ENCODE measurements at places on chromosomes 6 and 20.

DNA sequence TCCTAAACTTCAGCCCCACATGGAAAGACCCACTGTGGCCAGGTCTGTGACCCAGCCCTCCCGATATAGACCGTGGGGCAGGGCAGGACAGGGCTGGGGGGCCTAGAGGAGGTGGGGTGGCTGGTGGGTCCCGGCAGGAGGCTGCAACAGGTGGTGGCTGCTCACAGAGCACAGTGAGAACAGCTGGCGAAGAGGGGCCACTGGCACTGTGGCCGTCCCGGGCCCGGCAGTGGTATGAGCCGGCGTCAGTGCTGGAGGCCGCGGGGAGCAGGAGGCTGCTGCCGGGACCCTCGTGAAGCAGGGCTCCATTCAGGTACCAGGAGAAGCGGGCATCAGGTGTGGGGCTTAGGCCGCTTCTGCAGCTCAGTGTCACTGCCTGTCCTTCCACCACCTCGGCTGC is 13.4 kb downstream of the SIGLEC1 start:
- DNase-seq, result no peak

GRCh38 chr20:12316794-12317193 is 399.1 kb downstream of the BTBD3 start:
- no peak for DNase-seq

DNA sequence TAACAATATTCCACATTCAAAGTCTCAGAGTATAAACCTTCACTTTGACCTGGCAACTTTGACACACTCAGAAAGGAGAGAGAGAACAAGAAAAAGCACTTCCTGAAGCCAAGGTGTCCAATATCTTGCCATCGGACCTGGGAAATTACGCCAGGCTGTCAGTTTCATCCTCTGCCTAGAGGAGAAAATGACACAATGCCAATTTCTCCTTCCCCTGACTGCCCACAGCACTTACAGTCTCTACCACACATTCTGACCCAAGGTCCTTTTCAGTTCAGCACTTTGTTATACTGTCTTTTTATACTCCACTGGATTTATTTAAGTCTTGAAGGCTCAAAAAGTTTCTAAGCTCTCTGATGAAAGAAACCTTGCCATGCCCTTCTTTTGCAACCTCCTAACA is 250.4 kb downstream of the GMPR start:
- DNase-seq, result no peak

DNA sequence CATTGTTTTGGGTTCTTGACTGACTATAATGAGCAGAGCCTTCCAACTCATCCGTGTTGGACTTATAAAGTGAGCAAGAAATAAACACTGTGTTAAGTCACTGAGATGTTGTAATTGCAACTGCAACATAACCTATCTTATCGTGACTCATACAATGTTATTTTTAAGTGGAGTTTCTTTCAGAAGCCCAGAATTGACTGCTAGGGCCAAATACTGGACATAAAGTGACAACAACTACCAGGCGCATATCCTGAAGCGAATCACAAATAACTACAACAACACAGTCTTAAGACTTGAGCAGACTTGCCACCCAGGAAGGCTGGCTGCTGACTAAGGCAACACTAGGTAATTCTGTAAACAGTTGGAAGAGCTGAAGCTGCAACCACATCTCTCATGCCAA is 326.6 kb downstream of the COL12A1 start:
- no peak for DNase-seq

DNA sequence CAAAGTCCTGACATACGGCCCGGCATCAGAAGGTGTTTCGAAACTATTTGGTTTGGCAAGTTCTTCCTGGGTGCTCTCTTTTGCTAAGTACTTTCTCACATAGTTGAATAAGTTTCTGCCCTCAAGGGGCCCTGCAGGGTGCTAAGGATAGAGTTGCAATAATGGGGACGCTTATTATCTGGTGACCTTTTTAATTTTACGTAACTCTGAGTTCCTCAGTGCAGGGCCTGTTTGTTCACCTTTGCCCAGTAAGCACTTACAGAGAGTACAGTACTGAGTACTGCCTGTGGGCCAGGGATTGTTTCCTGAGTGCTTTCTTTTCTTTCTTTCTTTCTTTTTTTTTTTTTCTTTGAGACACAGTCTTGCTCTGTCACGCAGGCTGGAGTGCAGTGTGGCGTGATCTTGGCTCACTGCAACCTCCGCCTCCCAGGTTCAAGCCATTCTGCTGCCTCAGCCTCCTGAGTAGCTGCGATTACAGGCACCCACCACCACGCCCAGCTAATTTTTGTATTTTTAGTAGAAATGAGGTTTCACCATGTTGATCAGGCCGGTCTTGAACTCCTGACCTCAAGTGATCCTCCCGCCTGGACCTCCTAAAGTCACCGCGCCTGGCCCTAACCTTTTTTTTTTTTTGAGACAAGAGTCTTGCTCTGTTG is 4.5 kb upstream of the PXMP4 start:
- DNase-seq, result no peak

DNA sequence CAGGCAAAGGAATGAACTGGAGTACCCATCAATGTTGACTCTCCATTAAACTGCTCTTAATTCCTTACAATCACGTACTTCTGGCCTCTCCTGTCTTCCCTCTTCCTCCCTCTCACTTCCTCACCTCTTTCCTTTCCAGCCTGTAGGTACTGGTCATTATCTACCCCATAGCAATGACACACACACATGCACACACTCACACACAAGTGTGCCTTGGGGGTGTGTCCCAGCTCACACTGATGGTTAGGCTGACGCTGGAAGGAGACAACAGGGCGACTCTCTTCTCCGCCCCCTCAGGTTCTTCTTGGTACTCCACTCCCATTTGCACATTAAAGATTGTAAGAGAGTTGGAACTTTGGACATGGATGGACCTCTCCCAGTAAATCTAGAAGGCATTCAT is 14.0 kb upstream of the SERPINB9 start:
- no peak for DNase-seq

DNA sequence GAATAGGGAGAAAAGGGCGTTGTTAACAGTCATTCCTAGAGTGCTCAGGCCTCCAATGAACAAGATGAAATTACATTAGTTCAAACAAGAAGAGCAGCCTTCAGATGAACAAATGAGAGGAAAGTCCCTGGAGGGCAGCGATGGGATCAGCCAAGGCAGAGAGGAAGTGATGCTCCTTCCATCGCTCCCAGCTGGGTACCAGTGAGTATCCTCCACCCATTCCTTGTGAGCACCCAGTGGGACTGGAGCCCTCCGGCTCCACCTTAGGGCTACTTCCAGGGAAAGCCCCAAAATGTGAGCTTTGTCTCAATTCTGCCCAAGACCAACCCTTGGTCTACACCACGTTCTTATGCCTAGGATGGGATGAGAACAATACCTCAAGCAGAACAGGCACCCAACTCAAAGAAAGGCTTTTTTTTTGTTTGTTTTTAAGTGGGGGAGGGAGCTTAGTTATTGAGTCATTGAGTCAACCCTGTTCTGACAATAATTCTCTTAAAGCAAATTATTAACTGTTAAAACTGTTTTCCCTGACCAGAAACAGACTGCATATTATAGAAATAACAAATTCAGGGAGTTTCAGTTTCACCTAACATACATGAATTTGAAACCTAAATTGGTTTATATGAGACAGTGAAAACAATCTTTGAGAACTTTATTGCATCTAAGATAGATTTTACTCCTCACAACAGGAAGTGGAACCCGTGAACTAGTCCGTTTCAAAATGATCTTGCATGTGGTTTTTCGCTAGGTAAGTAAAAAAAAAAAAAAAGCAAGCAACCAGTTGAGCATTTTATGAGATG is 106.9 kb downstream of the IPCEF1 start:
- no peak for DNase-seq

DNA sequence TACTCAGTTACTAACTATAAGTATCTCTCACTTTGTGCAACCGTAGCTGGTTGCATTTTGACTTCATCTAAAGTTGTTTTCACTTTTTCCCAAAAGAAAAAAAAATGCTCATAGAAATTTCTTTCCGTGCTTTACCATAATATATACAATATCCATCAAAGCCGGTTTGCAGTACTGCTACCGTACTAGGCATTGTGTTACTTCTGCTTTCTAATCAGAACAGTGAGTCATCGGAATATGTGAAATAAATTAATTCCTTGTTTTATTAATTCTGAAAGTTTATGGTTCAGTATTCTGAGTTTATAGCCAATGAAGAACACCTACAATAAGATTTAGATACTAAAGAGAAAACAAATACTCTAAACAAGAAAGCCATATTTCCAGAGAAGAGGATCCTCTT is 72.5 kb downstream of the TNFRSF21 start:
- DNase-seq, result no peak

GRCh38 chr6:90387383-90387775 is 90.7 kb upstream of the BACH2 start:
- DNase-seq, result no peak

DNA sequence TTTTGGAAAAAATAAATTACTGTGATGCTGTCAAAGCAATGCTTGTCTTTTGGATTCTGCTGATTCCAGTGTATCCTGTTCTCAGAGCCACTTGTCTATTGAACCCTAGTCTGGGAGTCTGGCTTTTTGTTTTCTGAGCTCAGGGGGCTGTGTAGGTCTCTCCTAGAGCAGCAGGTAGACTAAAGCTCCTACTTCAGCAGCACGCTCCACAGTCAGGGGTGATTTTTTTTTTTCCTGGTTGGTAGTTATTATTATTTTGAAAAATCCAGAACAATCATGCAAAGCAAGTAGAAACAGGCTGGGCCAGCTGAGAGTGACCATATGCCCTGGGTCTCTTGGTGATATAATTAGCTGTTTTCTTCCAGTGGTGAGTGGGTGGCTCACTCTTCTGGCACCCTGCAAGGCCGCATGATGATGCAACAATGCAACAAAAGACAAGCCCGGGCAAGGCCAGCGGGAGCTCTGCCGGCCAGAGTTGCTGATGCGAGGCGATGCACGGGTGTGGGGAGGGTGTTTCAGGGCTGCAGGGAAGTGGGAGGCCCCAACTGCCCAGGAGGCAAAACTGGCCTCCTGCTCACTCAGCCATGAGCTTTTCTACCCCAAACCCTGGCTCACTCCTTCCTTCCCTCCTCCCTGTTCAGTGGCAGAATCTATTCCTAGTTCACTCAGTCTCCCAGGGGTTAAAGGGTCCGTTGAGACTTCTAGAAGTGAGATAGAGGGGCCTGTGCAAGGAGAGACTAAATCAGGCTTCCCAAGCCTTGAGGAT is 11.5 kb upstream of the CDKN1A start:
- DNase-seq, result no peak

DNA sequence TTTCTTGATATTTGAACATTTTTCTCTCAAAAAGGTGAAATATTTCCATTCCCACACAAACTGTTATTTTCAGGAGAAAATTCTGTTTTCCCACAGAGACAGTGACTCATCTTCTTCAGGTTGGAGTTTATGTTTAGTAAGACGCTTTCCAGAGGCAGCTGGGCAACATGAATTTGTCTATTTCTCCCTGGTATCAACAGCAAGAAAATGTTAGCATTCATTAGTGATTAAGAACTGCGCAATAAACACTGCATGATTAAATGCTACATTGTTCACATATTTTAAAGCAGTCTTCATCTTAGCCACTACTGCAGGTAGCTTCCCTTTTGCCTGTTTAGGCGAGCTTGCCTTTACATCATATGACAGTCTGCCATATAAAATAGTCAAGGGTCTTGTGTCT is 295.7 kb downstream of the C6orf118 start:
- no peak for DNase-seq

- DNase-seq, result no peak
Measured at GRCh38 chr6:29666826-29667130, 9.9 kb downstream of the MOG start.

DNA sequence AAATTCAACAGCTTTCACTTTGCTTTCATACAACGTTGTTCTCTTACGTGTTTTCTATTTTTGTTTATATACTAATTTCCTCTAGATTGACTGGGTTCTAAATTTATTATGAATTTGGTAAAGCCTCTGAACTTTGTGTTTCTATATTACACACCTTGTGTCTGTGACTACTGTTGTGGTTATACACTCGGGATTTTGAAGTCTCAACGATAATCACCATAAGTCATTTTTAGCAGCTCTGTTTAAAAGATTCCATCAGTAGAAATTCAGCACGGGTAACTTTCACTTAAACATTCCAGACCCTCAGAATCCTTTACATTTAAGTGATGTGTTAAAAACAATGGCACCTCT is 31.8 kb upstream of the HBS1L start:
- no peak for DNase-seq

DNA sequence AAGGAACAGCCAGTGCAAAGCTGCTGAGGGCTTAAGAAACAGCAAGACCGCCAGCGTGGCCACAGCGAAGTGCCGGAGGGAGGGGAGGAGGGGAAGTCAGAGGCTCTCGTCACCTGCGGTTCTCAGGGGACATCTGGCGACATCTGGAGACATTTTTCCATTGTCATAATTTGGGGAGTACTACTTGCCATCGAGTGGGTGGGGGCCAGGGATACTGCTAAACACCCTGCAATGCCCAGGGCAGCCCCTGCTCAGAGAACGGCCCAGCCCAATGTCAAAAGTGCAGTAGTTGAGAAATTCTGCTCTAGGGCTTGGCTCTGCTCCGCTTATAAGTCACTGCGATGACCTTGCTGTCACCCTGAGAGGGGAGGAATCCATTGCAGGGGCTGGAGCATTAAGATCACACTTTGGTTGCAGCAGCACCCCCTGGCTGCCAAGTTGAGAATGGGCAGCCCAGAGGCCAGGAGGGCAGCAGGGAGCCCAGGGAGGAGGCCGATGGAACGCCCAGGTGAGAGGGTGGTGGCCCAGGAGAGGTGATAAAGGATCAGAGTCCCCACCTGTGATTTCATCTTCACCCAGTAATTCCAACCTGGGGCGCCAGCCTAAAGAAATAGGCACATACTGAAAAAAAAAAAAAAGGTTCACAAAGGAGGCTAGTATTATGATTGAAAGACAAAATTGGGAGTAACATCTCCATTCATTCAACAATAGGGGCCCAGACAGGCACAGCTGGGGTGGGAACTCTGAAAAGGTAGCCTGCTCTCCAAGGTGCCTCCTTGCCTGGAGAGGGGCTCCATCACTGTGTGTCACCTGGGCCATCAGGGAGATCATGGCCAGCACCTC is 218.2 kb downstream of the BMP7 start:
- no peak for DNase-seq

DNA sequence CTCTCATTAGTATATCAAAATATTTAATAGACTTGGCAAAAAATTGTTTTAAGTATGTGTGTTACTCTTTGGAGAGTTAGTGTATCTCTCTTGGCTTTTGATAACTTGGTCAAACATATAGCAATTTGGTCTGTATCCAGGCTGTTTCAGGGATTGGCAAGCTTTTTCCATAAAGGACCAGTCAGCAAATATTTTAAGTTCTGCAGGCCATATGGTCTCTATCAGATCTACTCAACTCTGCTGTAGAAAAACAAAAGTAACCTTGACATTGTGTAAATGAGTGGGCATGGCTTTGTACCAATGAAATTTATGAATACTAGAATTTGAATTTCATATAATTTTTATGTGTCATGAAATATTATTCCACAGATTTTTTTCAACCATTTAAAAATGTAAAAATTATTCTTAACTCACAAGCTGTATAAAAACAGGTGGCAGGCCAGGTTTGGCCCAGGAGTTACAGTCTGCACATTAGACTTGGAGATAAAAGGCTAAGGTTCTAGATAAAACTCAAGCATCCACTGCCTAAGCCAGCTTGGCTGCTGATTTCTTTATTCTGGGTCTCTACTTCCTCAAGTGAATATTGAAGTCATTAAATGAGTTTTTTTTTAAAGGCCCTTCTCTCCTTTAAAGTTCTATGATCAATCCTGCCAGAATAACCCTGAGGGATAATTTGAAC is 13.7 kb downstream of the GSTA4 start:
- no peak for DNase-seq

GRCh38 chr6:131303338-131303930 is 168.2 kb downstream of the AKAP7 start:
- no peak for DNase-seq
